ENCODE measurements at places on chromosomes 2 and 18.

DNA sequence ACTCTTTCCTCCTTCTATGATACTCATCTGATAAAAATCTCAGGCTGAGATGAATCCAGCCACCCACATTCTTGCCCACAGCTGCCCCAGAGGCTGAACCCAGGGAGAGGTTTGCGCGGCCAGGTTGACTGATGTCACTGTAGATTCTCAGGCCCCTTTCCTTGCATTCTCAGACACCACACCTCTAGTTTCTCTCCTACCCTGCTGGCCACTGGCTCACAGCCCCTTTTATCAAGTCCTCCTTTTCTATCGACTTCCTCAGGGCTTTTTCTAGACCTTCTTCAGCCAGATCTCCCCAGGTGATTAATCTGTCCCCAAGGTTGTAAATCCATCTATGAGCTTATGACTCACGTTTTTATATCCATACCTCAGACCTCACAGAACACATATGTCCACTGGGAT, 99.8 kb downstream of the TACR1 start:
- DNase-seq: peak; percentile 19

DNA sequence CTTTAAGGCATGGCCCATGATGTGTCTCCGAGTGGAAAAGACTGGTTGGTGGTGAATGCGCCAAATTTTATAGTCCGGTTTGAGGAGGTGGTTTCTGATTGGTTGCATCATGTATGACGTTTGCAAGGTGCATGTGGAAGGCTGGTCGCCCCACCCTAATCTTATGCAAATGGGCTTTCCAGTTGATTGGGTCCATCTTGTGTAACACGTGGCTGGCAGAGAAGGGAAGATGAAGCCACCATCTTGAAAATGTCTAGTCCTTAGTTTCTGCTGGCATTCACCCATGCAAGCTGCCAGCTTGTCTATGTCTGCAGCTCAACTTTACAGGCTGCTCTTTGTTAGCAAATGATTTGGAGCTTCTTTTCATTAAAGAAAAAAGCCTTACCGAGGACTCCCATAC, 132.2 kb downstream of the PIK3C3 start:
- DNase-seq: no peak

- DNase-seq: no peak
Observed at GRCh38 chr18:42229211-42230210, 274.5 kb downstream of the PIK3C3 start.

DNA sequence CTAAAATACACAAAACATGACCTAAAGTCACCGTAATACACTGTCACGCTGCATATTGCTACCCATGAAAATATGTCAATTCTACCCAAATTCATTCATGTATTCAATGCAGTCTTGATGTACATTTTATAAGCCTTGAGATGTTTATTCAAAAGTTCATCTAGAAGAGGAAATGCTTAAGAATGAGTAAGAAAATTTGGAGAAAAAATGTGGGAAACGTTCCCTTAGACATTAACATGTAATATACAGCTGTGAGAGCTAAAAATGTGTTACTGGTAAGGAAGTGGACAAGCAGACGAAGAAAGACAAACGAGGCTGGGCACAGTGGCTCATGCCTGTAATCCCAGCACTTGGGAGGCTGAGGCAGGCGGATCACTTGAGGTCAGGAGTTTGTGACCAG, 37.3 kb downstream of the THAP4 start:
- DNase-seq: no peak

DNA sequence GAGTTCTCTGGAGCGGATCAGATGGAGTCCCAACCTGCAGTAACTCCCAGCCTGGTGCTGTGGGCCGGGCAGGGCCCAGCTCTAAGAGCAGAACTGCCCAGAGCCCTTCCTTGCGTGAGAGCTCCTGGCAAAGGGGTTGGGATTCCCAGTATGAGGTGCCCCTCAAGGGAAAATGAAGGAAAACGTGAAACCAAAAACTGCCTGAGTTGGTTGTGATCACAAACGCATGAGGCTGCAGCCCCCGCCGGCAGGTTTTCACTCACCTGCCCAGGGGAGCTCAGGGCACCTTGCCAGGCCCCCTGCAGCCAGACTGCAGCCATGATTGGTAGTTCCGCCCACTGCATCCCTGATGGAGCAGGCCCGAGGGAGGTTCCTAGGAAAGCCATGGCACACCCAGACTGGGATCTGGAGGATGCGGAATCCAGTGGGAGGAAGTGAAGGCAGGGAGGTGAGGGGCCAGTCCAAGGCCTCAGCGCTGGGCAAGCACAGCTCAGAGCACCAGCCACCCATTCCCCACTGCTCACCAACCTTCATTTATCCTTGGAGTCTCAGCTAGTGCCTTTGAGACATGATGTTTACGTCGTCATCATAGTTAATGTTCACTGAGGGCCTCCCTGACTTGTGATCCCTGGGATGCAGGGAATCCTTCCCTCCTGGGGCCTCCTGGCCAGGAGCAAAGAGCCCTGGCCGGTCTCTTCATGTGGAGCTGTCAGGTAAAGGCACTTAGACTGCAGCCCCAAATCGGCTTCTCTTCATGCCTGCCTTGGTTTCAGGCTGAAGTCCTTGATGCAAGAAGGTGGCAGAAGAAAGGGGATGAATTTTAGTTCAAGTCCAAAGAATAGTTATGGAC, 103.2 kb downstream of the INHBB start:
- DNase-seq: no peak

GRCh38 chr2:43110442-43110871, 115.9 kb downstream of the ZFP36L2 start:
- peak; percentile 92 for DNase-seq

- no peak for DNase-seq
Observed at GRCh38 chr2:529852-530251, 147.4 kb downstream of the TMEM18 start.

- no peak for DNase-seq
Observed at GRCh38 chr2:124834331-124834730, 809.2 kb downstream of the CNTNAP5 start.

GRCh38 chr18:5895299-5895875, at the start of gene TMEM200C:
TMEM200C (minus strand) TSS chr18:5895522; CDS start chr18:5892063, 3,459 bp downstream.
- DNase-seq: peak; percentile 73

DNA sequence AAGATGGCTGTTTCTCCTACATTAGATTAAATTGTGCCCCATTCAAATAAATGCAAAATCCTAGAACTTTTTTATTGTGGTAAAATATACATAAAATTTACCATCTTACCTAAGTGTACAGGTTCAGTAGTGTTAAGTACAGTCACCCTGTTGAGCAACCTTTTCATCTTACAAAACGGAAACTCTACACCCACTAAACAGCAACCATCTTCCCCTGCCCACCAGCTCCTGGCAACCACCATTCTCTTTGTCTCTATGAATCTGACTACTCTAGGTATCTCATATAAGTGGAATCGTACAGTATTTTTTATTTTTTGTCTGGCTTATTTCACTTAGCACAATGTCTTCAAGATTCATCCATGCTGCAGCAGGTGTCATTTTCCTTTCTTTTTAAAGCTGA, 53.0 kb downstream of the ASXL2 start:
- DNase-seq: no peak

DNA sequence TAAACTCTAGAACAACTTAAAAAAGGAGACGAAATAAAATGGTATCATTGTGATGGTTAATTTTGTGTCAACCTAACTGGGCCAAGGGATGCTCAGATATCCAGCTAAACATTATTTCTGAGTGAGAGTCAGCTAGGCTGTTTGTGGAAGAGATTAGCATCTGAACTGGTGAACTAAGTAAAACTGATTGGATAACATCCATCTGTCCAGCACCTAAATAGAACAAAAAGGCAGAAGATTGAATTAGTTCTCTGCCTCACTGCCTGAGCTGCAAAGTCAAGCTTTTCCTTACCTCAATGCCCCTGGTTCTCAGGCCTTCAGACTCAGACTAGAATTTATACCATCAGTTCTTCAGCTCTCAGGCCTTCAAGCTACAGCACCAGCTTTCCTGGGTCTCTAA, 30.0 kb downstream of the PPP3R1 start:
- no peak for DNase-seq

DNA sequence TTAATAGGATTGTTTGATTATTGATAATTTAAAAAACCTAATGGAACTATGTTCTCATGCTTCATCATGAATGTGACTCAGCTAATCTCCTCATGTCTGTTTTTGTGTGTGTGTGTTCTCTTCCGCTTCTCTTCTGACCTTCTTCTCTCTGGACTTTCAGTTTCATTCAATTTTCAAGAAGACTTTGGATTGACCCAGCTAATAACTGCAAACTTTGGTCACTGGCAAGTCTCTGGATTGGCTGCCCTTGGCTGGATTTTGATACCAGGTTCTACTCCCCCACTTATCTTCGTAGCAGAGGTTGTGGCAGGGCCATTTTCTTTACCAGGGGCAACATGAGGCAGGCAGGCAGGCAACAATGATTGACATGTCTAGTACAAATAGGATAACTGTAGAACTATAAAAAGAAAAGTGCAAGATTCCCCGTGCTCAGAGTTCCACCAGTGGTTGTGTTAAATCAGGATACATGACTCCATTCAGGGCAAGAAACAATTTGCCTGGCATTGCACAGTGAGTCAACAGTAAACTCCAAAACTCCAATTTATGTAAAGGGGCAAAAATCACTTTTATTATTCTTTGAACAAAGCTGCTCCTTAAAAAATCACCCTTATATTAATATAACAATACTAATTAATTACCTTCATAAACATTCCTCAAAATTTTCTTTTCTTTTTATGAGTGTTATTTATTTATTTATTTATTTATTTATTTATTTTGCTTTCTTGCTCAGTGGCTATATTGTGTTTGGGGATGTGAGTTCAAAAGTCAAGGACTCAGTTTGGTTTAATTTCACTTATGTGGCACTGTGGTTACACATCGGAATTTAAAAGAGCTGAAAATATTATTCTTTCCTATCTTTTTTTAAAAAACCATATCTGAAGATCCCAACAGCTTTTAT, 167.6 kb downstream of the RND3 start:
- DNase-seq: no peak

Data from astrocyte of the hippocampus (primary cell).